CD4-positive, alpha-beta T cell treated with Interleukin-15 for 4 hours (primary cell): ENCODE measurements at places on chromosomes 5 and 9.
A peak's percentile ranks its signal among the peaks of the same experiment; 100 is the strongest.

GRCh38 chr9:19440823-19441580 lies 32.2 kb downstream of the ACER2 start:
- no peak for DNase-seq

- no peak for DNase-seq
Observed at GRCh38 chr9:127107171-127107928, 15.1 kb downstream of the ANGPTL2 start.

- DNase-seq: no peak
Observed at GRCh38 chr9:34276772-34277171, 52.3 kb downstream of the KIF24 start.

- no peak for DNase-seq
Observed at GRCh38 chr9:114666851-114667250, 9.2 kb upstream of the TEX53 start.

DNA sequence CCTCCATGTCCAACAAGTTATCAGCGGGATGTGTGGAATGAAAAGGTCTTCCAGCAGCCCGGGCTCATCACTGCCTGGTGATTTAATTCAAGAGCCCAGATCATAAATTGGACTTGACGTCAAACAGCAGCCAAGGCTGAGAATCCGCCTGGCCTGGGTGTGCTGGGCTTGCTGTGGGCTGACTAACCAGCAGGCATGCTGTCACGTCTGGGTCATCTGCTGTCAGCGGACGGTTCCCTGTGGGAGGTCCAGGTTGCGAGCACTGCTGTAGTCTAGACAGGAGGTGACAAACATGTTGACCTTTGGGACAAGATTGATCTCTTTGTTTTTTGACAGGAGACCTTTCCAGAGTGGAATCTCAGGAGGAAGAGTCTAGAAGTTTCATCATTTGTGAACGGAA lies 289.7 kb downstream of the OSTF1 start:
- DNase-seq: no peak

DNA sequence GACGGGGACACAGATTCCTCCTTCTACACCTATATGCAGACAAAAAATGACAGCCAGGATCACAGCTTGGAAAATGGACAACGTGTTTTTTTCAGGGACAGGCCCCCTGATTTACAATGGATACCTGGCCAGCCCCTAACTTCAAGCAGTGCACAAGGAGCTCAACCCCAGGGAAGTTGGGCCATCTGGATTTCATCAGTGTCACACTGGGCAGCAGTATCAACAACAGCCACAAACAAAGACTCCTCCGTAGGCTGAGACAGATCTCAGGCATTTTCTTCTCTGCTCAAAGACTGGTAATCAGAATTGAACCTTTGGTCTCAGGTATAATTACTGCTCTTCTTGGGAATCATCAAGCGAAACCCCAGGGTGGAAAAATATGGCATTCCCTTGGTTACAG lies 374.0 kb downstream of the ZNF608 start:
- no peak for DNase-seq

GRCh38 chr5:59346982-59347381 lies 546.5 kb downstream of the PDE4D start:
- DNase-seq: no peak

DNA sequence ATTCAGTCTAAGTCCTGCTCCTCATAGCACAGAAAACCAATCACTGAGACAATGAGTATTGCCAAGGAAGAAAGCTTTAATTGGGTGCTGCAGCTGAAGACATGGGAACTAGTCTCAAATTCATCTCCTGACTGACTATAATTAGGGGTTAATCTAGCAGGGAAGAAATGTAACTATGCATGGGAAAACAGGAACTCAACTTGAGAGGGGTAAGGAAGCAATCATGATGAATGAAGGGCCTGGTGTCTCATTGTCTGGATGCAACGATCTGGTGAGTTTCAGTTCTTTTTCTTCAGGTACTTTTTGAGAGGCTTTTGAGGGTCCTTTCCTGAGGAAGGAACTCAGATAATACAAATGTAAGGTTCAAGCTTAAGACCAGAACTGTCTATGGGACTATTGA lies 24.0 kb upstream of the OCLN start:
- DNase-seq: no peak

- no peak for DNase-seq
Observed at GRCh38 chr5:151182524-151182900, 24.9 kb upstream of the ANXA6 start.

GRCh38 chr9:19127871-19128500 lies 694 bp upstream of the PLIN2 start:
- peak; percentile 25 for DNase-seq

DNA sequence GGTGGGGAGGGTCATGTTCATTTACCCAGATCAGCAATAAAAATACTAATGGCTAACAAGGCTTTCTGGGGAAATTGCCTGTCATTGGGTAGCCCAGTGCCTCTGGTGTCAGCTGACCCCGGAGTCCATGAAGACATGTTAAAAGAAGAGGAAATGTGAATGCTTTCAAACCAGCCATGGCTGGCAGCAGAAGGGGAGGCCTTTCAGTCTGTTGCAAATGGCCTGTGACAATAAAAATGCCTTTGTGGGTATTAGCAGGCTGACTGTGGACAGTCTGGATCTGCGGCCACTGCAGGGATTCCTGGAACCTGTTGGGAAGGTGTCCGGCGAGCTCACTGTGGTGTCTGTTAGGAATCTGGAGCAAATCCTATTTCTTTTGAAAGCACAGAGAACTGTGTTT lies 7.5 kb downstream of the ABL1 start:
- DNase-seq: no peak

GRCh38 chr5:90585337-90585986 lies 26.9 kb downstream of the ADGRV1 start:
- DNase-seq: no peak

GRCh38 chr5:41587668-41588067 lies 77.3 kb upstream of the PLCXD3 start:
- no peak for DNase-seq

- no peak for DNase-seq
Observed at GRCh38 chr5:22352493-22352892, 500.7 kb downstream of the CDH12 start.

GRCh38 chr5:53826504-53826903 lies 266.1 kb downstream of the NDUFS4 start:
- no peak for DNase-seq

DNA sequence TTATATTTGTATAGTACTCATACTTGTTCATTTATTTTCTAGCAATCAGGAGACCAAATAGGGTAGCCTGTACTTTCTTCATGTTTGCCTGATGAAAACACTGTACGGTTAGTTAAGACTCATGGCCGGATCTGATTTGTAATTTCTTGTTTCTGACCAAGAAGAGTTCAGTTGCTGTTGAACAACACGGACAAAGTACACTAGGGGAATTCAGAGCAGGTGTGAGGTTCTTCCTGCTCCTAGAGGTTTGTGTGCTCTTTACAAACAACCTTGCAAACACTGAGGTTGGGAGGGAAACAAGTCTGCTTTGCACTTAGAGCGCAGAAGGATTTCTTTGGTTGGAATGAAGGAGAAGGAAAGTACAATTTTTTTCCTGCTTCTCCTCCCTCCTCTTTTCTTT lies 69.7 kb downstream of the TRIO start:
- no peak for DNase-seq

- DNase-seq: no peak
Observed at GRCh38 chr9:95766906-95767305, 108.6 kb upstream of the ERCC6L2 start.

DNA sequence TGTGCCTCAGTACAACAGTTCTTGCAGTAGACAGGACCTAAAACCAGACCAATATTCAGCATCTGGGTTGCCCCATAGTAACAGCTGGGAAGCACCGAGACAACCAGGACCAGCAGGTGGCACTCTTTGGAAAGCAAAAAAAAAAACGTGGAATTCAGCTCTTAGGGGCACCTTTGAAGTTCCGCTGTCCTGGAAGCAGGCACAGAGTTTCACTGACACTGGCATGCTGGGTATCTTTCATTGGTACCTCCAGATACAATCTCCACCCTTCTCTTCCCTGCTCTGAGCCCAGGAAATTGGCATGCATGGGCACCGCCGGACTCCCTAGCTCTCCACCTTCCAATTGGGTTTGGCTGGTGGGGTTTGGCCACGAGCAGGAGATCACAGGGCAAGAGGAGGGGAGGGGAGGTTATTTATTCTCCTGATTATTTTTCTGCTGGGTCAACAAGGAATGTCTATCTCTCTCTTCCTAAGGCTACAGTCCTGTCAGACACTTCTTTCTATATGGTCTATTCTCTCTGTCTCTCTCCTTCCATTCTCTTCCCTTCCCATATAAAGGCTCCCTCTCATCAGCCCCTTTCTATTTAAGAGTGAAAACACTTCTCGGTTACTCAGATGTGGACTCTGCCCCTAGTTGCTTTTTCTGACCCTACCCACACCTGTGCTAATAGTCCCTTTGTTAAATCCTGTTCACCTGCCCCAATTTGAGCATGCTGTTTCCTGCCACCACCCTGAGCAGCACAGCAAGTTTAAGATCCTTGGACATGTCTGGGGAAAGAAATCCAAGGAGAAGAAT lies 1.9 kb upstream of the IDNK start:
- DNase-seq: peak; percentile 29

GRCh38 chr9:86751207-86751606 lies 196.1 kb downstream of the GAS1 start:
- no peak for DNase-seq

DNA sequence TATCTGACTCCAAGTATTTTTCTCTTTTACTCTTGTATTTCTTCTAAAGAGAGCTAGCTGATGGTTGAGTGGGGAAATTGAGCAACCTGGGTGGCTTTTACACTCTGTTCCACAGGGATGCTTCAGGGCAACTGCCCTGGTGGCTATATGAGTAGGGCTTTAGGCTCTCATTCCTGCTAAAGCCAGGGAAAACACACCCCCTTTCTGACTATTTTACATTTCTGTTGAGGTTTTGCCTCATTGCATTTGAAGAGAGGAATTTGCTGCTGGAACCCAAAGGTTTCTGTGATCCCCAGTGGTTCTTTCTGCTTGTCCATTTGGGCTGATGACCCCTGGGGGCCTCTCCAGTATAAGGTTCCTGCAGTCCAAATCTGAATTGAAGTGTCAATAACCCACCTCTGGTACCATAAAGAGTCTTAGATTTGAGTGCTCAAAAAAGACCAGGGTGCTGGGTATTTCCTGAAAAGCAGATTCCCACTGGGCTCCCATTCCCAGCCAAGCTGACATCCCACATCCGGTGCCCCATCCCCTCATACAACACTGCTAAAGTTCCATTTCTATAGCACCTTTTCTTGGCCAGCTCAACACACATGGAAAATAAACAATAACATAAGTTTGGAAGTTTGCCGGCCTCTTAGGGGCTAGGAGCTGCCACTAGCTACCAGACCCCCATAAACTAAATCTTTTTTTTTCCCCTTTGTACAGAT lies 59.5 kb downstream of the PAPPA start:
- DNase-seq: no peak

DNA sequence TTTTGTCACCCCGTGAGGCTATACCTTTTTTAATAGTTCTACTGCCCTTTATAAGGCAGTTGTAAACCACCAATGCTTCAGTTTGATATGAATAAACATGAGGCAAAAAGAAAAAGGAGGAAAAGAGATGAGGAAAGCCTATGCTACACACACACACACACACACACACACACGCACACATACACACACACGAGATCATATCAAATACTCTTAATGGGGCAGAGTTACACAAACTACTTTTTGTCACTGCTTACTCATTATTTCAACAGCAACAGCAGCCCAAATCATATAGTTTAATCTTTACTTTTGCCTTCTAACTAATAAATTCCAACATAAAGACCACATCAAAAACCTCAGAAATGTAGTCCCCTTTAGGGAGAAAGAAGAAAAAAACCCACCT lies 116.8 kb upstream of the PAM start:
- no peak for DNase-seq

DNA sequence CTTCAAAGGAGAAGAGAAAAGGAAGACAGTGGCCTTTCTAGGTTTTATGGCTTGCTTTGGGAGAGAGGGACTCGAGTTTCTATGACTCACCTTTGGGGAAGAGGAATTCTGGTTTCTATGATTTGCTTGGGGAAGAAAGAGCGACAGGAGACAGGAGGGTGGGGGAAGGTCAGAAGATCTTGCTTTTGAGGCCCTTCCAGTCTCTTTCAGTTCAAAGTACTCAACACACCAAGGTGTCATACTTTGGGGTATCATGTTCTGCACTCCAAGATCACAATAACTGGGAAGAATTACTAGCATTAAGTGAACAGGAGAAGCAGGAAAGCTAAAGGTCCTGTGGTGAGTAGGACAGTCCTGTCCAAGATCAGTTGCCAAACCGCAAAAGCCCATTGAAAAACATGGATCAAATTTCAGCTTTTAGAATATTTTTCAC lies 324.5 kb downstream of the ARHGEF28 start:
- no peak for DNase-seq

DNA sequence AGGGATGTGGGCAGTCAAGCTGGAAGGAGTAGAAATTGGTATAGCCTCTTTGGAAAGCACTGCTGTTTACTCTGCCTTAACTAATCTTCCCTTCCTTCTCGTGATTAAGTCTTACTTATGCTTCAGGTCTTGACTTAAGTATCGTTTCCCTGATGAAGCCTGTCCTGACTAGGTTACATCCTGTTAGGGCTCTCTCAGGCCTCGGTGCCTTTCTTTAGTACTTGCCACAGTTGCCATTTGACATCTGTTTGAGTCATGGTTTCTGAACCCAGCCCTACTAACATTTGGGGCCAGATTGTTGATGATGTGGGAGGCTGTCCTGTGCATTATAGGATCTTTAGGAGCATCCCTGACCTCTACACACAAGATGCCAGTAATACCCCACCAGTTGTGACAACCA lies 94.4 kb downstream of the GAPVD1 start:
- DNase-seq: no peak

GRCh38 chr5:126443374-126443851 lies 20.2 kb downstream of the GRAMD2B start:
- DNase-seq: no peak

- DNase-seq: no peak
Observed at GRCh38 chr9:131386281-131386680, 7.6 kb upstream of the PRRC2B start.

GRCh38 chr9:100602342-100602801 lies 24.5 kb downstream of the CAVIN4 start:
- no peak for DNase-seq

DNA sequence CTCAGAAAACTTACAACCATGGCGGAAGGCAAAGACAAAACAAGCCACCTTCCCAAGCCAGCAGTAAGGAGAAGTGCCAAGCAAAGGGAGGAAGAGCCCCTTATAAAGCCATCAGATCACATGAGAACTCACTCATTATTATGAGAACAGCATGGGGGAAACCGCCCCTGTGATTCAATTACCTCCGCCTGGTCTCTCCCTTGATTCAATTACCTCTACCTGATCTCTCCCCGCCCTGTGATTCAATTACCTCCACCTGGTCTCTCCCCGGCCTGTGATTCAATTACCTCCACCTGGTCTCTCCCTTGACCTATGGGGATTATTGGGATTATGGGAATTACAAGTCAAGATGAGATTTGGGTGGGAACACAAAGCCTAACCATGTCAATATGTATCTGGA lies 467.3 kb upstream of the FTMT start:
- DNase-seq: no peak

DNA sequence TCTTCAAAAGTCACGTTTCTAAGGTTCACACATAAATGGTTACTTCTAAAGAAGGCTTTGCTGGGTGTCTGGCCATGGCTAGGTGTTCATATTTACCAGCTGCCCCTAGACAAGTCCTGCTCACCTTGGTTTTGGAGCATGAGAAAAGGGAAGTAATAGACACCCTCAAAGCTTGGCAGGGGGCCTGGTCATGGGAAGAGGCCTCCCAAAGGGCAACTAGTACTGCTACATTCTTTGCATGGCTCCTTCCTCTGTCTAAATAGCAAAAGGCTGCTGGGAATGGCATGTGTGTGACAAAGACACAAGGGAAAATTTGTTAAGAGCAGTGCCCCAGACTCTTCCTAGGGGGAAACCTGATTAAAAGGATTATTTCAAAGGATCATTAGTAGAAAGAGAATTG lies 93.4 kb downstream of the NRG2 start:
- no peak for DNase-seq

GRCh38 chr5:15092801-15093200 lies 221.2 kb upstream of the ANKH start:
- DNase-seq: no peak
